ENCODE measurements at places on chromosomes 7 and 10.

DNA sequence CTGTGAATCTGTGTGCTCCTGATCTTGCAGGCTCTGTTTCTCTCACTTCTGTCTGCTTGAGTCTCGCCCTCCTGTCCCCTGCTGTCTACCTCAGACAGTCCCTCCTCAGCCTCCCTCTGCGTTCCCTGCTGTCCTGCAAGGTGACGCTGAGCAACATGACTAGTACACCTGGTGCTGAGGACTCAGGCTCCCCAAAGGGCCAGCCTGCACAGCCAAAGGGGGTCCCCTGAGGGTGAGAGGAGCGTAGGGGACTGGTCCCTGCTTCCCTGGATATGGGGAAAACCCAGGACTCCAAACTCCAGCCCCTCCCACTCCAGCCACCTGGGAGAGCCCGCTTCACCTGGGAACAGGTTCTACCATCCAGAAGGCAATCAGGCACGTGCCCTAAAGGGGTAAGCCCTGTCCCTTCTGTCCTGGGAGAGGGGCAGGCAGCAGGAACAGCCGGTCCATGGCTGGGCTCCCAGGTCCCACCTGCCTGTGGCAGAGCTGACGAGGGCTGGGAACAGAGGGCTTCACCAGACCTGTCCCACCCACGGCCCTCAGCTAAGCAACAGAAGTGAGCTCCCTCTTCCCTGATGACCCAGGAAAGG, 156.5 kb downstream of the UBE2H start:
- DNase-seq: no peak

- peak; percentile 55 for DNase-seq
Observed at GRCh38 chr10:89426230-89426868, 12.0 kb downstream of the IFIT5 start.

DNA sequence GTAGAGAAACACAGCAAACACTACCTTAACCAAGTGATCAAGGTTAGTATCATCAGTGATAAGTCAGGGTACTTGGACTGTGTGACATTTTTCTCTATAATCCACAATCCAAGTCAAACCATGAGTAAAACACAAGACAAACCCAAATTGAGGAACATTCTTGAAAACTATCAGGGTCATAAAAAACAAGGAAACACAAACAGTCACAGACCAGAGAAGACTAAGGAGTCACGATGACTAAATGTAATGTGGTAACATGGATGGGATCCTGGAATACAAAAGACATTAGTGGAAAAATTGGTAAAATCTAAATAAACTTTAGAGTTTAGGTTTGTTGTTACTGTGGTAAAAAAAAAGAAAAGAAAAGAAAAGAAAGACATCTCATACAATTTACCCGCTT, 103.8 kb downstream of the ARMH3 start:
- no peak for DNase-seq

DNA sequence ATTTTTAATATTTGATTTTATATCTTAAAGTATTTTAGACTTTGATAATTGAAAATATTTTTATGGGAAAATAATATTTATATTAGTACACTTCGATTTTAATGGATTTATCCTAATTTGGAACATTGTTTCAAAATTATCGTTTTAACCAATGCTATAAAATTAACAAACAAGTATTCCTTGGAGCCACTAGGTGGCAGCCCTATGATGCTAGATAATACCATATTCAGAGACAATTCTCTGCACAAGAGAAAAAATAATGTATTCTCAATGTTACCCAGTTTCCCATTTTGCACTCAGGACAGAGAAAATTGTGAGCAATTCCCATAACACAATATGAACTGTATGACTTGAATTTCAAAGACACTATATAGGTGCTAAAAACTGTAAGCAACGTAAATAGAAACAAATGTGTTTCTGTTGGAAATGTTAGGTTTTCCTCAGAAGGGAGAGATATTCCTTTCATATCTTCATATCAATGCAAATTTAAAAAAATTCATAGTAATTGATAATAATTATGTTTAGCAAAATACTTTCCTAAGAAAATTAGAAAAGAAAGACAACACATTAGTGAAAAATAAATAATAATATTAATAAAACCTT, 237.8 kb downstream of the SEMA3E start:
- peak; percentile 60 for DNase-seq

DNA sequence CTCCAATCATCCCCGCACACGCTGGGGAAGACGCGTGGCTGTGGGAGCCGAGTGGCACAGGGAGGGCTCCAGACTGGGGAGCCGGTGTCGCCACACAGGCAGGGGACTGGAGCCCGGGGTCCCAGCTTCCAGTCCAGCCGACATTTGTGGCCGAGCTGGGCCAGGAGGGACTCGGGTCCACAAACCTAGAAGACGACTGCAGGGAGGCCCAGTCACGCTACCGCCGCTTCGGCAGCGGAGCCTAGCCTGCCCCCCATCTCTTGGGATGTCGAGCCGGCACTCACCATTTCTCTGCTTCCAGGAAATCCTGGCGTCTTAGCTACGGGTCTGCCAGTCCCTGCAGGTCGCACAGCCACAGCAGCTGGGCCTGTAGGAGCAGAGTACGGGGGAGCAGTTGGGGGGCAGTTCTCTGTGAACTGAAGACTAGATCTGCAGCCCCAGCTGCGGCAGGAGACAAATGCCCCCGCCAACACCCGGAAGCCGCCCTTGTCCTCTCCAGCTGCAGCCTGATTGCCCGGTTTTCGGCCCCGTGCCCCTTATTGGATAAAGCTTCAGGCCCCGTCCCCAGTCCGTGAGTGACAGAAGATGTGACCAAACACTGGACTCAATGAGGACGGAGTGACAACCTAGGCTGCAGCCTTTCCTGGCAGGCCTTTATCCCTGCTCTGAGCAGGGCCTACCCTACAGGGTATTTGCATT, 270.7 kb downstream of the ZNF33B start:
- peak; percentile 88 for DNase-seq

GRCh38 chr7:140390466-140391190, 7.7 kb downstream of the SLC37A3 start:
- DNase-seq: peak; percentile 82

- DNase-seq: no peak
Observed at GRCh38 chr10:18649364-18649959, 1.9 kb downstream of the NSUN6 start.

GRCh38 chr10:124552691-124553276, 91.2 kb downstream of the LHPP start:
- DNase-seq: no peak

DNA sequence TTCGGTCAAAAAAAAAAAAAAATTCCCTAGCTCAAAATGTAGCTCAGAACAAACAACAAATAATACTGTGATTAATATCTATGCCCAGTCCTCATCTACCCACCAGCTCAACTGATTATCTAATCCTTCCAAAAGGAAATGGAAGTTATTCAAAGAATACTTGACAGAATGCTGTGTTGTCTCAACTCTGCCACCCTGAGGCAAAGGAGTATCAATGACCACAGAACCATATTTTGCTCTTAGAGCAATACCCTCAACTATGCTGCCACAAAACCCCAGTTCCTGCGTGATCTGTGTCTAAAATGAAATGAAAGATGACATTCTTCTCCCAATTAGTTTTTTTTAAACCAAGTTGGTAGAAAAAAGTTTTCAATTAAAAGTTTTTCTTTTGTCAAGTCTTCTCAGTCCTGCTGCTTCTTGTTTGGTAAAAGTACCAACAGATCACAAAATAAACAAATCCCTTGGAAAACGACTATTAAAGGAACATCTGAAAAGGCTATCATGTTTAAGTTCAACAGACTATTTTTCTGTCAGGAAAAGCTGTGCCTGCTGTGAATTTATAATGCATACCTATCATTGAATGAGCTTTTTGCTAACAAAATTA, 21.6 kb downstream of the RBM28 start:
- DNase-seq: peak; percentile 27

GRCh38 chr7:119421657-119422056, 851.3 kb upstream of the KCND2 start:
- DNase-seq: no peak

DNA sequence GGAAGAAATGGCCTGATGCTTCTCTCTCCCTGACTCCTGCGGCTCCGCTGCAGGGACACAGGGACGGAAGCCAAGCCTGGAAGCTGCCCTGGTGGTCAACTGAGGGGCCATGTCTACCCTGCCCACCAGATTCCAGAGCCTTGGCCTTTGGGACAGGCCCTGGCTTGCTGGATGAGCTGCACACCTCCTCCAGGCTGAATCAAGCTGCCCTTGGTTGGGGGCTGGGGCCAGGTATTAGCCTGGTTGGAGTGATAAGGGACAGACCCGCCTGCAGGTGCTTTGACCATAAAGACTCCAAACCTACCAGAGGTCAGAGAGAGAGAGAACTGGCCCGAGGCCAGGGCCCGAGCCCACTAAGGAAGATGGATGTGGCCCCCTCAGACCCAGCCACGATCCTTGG, 30.1 kb downstream of the CRHR2 start:
- no peak for DNase-seq

GRCh38 chr7:134695321-134695860, 48.7 kb downstream of the BPGM start:
- DNase-seq: no peak

- no peak for DNase-seq
Observed at GRCh38 chr7:20038676-20039075, 178.5 kb downstream of the MACC1 start.

- no peak for DNase-seq
Observed at GRCh38 chr7:155995183-155995612, 182.9 kb upstream of the SHH start.

DNA sequence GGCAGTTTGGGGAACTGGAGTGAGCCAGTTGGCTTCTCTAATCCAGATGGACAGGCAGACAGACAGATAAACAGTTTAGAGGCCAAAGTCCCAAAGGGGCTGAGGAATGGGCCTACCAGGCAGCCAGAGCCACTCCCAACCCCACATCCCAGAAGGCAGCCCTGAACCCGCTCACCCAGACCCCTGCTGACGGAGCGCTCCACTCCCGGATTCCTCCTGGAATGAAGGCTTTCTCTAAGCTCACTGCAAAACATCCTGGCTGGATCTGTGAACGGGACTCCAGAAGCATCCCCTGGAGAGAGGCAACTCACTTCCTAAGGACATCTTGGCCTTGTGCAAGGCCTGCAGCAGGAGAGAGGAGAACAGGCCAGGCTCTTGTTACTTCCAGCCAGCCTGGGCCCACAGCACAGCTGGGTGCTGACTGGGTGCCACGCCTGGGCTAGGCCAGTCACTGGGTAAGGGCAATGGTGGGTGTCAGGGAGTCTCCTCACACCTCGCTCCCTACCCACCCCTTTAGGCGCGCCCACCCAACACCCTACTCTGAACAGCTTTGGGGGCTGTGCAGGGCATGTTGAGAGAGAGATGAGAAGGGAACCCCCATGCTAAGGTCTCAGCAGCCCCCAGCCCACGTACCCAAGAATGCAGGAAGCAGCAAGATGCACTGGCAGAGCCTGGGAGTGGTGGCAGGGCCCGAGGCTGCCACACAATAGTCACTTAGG, 168.6 kb upstream of the ZMIZ1 start:
- no peak for DNase-seq

GRCh38 chr10:123068087-123068853, 59.5 kb downstream of the ACADSB start:
- no peak for DNase-seq

DNA sequence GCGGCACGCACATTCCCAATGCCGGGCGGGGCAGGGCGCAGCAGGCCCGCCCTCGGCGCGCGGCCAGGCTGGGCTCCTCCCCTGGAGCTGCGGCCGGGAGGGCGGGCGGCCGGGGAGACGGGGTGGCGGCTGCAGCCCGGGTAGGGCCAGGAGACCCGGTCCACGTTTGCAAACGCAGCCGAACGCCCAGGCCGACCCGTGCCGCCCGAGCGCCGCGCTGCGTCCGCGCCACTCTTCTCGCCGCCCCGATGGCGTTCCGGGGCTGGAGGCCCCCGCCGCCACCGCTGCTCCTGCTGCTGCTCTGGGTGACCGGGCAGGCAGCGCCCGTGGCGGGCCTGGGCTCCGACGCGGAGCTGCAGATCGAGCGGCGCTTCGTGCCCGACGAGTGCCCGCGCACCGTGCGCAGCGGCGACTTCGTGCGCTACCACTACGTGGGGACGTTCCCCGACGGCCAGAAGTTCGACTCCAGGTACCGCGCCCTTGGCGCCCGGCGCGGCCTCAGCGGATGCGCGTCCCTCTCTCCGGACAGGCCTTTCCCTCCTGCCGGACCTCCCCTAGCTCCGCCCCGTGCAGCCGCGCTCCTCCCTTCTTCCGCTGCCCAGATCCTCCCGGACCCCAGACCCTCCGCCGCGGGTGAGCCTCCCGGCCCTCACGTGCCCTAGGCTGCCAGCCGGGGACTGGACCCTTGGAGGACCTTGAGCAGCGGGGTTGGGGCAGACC, at the start of gene FKBP9:
Gene FKBP9 (plus strand): TSS at position 115 of the 720 bp plus-strand sequence. CDS start 134 bp downstream, at position 249.
- DNase-seq: peak; percentile 64

DNA sequence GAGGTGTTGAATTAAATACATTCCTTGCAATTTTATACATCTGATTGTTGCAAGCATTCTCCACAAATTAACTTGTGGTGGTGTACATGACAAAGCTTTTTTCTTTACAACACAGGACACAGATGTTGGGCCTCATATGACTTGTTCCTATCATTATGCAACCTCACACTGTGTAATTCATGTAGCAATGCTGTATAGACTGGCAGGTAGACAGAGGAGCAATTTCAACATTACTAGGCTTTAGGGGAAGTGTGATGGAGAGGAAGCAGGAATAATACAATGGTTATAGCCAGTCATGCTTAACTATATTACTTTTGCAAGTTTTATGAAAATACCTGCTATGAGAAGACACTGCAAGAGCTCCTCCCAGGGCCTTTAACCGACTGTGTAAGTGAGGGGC, 832.1 kb downstream of the CNTNAP2 start:
- DNase-seq: no peak

Measured in RCC 7860 (cell line).